ENCODE measurements at places on chromosomes 12 and 14.

DNA sequence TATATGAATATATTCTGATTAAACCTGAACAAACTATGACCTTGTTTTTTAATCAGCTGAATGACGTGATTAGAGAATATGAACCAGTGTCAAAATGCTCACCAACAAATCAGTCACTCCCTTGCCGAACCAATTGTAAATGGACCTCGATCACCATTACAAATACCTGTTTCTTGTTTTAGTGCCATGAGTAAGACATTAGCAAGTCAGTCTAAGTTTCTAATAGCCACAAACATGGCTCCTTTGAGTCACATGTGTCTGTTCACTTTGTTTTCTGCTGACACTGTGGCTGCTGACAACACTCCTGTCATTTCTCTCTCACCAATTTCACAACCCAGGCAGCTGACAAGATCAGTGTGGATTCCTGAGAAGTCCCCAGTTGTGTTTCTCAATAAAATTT, 286.2 kb upstream of the MDGA2 start:
- no peak for DNase-seq

DNA sequence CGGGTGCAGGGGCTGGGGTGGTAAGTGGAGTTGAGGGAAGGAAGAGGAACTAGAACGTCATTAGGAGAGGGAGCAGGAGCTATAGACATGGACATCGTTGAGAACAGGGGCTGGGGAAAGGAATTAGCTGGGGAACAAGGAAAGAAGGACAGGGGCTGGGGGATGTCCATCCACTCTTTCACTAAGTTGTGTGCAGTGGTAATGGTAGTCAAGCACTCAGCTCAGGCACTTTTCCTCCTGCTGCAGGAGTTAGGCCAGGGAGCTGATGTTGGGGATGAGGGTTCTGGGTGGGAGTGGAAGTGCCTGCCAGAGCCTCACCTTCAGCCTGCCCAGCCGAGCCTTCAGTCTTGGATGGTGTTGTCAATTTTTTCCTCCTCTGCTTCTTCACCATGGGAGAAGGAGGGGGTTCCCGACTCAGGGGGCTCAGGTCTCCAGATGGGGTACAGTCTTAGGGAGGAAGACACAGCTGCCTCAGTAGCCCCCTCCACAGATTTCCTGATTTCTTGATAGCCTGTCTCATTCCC, 9.2 kb downstream of the AGAP2 start:
- DNase-seq, result no peak

GRCh38 chr14:87411370-87411769, 581.6 kb downstream of the GALC start:
- DNase-seq, result no peak

GRCh38 chr12:97960741-97961608, 498.4 kb downstream of the RMST start:
- DNase-seq, result no peak

GRCh38 chr12:131015581-131016337, 62.1 kb downstream of the ADGRD1 start:
- no peak for DNase-seq

DNA sequence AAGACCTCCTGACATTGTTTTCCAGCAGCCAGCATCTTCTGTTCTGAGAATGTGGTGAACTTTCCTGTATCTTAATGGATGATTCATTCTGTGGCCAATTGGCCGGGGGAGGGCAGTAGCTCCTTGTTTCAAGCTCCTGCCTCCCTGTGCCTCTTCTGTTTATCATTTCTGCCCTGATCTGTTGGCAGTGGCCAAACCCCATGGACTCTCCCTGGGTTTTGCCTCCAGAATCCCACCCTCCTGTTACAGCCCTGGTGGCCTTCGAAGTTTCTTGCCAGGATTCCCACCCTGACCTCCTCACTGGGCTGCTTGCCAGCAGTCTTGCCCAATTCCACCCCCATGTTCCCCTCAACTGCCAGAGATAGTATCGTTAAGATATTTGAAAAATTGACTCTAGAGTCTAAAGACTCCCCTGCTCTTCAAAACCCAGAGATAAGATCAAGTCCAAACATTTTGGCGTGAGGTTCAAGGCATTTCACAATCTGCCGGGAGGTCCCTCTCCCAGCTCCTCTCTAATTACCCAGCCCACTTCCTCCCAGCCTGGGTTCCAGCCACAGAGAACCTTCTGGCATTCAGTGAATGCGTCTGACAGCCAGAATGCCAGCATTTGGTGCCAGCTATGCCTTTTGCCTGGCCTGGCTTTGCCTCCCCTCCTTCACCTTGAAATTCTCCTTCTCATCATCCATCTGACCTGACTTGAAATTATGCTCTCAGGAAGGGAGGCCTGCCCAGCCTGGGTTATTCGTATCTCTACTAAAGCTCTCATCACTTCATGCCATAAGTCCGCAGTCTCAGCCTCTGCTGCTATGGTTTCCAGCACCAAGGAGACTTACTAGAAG, 37.7 kb upstream of the TXNRD1 start:
- peak; percentile 61 for DNase-seq

DNA sequence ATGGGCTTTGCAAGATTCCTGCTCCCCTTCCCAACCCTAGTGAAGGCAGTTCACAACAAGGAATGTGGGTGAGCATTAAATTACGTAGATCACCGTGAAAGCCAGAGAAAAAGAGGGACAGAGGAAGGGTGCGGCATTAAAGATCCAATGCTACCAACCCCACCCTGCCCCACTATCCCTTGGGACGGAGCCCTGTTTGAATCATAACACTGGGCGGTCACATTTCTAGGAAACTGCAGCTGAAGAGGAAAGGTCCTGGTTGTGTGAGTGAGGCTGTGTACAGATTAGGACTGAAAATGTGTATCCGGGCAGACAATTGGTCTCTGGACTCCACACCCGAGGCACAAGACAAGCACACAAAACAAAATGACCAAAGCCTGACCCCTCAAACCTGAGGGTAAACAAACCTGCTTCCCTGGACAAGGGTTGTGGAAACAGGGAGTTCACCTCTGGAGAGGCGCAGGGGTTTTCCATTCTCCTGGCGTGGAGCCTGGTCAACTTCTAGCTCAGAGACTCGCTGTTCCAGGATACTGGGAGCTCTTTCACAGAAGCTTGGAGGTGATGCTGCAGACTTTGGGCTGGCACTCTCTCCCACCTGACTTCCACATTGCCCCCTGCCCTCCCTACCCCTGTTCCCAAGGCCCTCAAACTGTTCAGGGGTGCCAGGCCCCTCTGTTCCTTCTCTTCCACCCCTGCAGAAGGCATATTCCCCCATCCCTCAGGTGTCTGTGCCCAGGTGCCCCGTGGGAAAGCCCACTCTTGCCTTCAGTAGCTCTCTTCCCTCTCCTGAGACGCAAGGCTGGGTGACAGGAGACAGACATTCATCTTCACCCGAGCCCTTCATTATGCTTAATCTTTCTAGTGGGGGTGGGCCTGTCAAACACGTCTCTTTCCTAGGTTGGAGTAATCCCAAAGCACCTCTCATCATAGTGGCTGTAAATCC, 16.5 kb downstream of the NINJ2 start:
- DNase-seq, result no peak

- no peak for DNase-seq
These were observed 449.4 kb downstream of the RERGL start for GRCh38 chr12:17640615-17641014.

- no peak for DNase-seq
These were observed 366.4 kb downstream of the IPO8 start for GRCh38 chr12:30329281-30329680.

DNA sequence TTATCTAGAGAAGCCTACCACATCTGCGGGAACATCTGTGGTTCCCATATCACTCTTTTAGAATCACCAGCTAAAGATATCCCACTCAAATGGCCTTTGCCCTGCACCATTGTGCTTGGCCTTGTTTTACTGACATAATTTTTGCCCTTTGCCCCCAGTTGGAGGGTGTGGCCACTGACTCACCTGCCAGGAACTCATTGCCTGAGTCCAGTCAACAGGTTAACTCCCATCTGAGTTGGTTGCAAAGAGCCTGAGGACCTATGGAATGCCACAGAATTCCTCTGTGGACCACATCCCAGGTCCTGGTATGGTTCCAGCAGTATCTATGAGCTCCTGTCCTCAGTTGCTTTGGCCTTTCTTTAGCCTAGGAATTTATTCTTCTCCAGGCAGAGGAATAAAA, 55.7 kb upstream of the PTGR2 start:
- no peak for DNase-seq

GRCh38 chr12:124392667-124393413, 97.9 kb downstream of the RFLNA start:
- peak; percentile 76 for DNase-seq

GRCh38 chr14:59238216-59238615, 49.7 kb downstream of the DAAM1 start:
- DNase-seq, result no peak

DNA sequence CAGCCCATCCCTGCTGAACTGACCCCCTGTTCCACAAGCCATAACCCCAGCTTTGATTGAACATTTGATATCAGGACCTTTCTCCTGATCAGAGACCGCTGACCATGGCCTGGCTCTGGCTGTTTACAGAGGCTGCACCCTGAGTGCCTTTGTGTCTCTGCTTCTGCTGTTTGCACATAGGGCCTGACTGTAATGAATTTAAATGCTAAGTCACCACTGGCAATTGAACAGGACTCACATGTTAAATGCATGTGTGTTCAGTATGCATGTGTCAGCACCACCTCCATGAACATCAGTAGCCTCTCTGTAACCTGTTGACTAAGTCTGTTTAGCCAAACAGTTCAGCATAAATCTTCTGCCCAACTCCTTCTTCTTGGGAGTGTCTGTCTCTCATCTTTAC, 690.3 kb downstream of the TMEM121 start:
- no peak for DNase-seq

DNA sequence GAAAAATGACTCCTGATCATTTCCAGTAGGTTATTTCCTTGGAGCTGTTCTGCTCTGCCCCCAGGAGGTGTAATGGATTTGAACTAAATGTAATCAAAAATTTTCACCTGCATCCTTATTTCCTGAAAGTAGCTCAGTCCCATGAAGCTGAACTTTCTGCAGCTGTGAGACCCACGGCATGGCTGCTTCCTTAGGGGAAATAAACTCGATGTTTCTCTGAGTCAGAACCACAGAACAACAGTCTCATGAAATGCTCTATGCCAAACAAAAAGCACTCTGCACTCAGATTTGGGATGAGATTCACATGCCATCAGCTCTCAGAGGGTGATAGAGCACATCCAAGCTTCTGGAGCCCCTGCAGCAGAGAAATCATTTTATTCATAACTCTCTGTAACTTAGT, 224.1 kb upstream of the PLEKHG7 start:
- DNase-seq, result no peak

DNA sequence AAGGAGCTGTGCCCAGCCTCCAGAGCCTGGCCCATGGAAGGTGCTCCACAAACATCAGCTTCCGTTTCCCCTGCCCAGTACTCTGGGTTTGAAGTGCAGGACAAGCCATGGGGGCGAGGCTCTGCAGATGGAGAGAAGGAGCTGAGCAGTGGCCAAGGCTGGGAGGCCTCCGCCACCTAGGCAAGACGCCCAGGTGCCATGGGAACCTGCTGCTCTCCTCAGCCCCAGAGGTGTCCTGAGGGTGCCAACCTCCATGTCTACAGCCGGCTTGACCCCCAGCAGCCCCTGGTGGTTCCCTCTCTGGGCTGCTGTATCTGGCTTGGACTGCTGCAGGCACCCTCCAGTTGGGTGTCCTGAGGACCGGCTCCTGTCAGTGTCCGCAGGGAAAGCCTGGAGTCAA, 12.4 kb downstream of the KRT71 start:
- DNase-seq, result no peak

GRCh38 chr12:62301080-62301798, 41.0 kb downstream of the USP15 start:
- no peak for DNase-seq

DNA sequence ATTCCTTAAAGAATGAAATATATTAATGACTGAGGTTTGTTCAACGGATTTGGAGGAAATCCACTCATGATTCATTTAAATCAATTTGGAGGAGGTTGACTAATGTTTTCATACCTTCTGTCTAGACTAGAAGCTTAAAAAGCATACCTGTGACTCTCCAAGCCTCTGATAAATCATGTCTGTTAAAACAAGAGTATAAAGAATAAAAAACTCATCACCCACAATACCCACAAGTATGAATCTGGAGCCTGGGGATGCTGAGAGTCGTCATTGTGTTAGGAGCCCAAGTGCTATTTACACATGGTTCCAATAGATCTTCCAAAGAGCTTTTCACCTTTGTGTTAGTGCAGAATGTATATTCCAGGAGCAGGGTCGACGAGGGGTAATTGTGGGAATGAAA, 86.8 kb upstream of the ADAMTS20 start:
- DNase-seq, result no peak

GRCh38 chr14:23068789-23069412, 11.6 kb upstream of the CDH24 start:
- DNase-seq, result peak; percentile 77

- DNase-seq, result no peak
These were observed 3.3 kb downstream of the UBE2N start for GRCh38 chr12:93438266-93439050.

DNA sequence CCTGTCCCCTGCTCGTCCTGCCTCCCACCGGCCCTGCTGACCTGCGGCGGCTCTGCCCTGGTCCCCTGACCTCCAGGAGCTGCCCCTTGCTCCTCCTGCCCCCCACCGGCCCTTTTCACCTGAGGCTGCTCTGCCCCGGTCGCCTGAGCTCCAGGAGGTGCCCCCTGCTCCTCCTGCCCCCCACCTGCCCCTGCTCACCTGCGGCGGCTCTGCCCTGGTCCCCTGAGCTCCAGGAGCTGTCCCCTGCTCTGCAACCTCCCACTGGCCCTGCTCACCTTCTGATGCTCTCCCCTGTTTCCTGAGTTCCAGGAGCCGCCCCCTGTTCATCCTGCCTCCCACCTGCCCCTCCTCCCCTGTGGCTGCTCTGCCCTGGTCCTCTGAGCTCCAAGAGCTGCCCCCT, 101.3 kb downstream of the TMEM121 start:
- no peak for DNase-seq

DNA sequence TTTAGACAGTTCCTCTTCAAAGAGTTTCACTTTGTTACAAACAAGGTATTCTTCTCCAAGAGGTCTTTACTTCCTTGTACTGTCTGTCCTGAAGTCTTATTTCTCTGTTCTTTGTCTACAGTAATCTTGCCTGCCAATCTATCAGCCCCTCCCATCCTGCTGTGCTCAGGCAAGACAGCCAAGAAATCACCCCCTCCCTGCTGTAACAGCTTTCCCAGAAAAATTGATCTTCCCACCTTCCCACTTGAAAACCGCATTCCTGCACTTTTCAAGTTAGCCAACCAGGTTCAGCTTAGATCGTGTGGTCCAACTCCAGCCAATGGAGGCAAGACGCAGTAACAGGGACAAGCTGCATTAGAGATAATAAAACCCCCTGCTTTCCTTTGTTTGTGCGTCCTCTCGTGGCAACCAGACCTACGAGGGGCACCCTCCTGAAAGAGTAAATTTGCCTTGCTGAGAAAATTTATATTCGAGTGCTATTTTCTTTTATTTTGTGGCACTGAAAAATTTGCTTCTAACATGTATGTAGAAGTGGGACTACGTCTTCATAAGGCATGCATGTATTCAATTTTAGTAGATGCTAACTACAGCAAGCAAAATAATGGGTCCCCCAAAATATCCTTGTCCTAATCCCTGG, 46.5 kb upstream of the ESR2 start:
- DNase-seq, result no peak

- DNase-seq, result peak; percentile 70
These were observed 12.2 kb downstream of the MMP14 start for GRCh38 chr14:22848351-22849164.
